ENCODE measurements at places on chromosomes 3 and 15.
A peak's percentile ranks its signal among the peaks of the same experiment; 100 is the strongest.

DNA sequence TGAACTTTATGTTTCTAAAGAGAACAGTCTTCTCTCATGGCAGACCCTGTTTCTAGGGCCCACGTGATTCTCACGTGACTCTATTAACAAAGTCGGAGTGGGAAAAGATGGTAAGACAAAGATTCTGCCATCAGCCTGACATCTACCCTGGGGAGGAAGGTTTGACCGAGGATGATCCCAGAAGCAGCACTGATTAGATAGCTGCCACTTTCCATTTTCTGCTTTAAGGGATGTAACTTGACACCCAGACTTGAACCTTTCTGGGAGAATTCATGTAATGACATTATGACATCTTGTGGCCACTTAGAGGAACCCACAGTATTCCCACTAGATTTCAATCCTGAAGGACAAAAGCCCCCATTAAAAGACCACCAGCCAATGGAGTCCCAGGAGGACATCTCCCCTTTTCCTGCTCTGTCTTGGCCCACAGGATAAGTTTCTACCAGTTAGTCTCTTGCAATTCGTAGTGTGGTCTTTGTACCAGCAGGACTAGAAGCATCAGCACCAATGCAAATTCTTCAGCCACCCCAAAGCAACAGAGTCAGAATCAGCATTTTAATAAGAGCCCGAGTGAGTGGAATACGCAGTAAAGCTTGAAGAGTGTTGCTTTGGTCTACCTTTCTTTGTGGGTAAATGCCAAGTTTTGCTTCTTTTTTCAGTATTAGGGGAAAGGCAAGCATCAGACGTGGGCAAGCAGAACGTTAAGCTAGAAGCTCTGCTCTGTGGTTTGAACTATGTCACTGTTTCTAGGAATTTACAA is 480.5 kb upstream of the PROK2 start:
- DNase-seq: no peak

- DNase-seq: no peak
Observed at GRCh38 chr3:12328132-12328836, 39.4 kb downstream of the PPARG start.

GRCh38 chr3:192883512-192883911 is 34.1 kb downstream of the MB21D2 start:
- no peak for DNase-seq

GRCh38 chr3:139466360-139466759 is 10.0 kb downstream of the RBP2 start:
- DNase-seq: no peak

DNA sequence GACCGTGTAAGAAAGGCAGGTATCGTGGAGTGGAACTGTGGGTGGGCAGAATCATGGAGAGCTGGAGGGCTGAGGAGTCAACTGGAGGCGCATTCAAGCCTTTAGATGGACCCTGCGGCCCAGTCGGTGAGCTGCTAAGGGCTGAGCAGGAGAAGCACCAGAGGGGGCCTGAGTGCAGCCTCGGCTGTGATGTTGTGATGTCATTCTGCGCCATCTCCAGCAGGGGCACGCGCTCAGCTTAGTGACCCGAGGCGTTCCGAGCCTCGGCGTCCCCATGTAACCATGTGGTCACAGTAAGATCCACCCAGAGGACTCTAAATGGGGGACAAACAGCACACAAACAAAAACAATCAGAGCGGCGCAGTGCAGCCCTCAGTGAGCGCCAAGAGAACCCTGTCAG is 76.8 kb downstream of the VGLL4 start:
- DNase-seq: no peak

DNA sequence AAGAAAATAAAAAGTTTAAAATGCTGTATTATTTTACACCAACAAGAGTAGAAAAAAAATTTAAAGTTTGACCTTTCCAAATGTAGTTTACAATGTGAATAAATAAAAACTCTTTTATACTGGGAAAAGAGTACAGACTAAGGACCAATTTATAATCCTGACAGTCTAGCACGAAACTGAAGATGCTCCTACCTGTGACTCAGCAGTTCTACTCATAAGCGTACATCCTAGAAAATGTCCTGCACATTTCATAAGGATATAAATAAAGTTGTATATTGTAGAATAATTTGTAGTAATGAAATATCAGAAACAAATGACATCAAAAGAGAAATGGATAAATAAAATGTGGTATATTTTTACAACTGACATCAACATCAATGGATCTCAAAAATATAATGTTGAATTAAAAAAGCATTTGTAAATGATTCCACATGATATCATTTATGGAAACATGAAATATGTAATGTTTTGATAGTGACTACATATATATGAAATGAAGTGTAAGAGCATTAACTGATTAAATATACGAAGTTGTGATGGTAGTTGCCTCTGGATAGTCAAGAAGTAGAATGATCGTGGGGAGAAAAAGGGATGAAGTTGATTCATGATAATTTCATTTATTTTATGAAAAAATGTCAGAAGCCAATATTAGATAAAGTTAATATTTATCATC is 161.3 kb upstream of the CBLB start:
- no peak for DNase-seq

DNA sequence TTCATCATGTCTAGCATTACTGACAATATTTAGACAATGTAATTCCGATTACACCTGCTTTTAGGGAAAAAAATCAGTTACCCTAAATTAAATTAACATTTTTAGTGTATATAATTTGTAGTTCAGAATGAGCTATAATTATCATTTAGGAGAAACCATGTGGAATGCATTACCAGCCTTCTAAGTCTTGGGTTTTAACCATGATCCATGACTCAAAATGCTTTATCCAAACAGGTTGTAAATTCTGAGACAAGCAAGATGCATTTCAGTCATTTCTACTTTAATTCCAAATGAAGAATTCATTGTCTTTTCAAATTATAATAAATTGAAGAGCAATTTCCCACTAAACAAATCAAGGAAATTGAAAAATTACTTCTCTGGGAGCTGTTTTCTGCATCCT is 243.7 kb upstream of the LRIG1 start:
- DNase-seq: no peak

DNA sequence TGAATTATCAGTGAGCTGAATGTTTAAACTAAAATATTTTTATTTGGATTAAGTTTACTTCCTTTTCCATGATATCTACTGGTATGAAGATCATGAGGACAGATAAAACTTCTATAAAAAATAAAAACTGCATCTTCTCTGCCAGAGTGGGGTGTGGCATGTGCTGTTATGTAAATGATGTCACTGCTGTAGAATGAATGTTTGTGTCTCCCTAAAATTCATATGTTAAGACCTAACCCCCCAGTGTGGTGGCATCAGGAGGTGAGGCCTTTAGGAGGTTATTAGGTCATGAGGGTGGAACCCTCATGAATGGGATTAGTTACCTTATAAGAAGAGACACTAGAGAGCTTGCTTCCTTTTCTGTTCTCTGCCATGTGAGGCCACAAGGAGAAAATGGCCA is 178.7 kb upstream of the DPH6 start:
- no peak for DNase-seq

DNA sequence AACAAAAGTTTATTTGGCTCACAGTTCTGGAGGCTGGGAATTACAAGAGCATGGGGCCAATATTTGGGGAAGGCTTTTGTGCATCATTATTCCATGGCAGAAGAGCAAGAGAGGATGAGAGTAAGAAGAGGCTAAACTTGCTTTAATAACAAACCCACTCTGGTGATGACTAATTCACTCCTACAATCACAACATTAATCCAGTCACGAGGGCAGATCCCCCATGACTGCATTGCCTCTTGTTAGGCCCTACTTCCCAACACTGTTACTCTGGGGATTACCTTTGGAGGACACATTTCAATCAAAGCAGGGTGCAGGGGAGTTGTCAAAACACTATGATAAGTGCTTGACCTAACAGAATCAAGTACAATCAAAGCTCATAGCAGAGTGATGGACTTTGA is 181.7 kb downstream of the BBX start:
- DNase-seq: no peak

DNA sequence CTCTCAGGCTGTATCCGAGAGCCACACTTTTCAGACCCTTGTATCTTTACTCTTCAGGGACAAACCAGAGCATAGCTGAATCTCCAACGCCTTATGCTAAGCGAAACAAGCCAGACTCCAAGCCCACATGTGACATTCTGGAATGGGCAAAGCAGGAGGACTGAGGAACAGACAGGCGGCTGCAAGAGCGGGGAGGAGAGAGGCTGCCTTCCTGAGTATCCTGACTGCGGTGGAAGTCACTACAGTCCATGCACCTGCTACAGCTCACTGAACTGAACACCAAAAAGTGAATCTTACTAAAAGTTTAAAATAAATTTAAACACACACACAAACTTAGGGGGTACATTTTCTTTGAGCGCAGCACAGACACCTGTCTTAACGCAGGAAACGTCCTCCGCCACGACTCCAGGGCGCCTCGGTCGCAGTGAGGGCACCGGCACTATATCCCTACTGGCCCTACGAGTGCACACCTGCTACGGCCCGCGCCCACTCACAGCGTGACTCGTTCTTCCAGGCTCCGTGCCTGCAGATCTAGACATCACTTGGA is 1.4 kb downstream of the CYFIP1 start:
- no peak for DNase-seq

DNA sequence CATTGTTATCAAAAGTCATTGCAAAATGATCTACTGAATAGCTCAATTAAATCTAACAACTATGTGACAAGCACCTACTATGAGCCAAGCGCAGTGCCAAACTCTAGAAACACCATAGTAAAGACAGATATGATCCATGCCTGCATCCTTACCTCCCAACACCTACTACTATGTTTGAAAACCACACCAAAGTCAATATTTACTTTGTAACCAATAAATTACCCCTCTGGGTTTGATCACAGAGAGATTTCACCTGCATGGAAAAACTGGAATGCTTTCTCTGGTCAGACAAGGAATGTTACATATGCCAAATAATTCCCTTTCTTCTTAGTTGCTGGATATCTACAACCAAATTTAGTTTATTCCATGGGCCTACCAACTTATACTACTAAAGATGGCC is 422.2 kb downstream of the FHIT start:
- DNase-seq: no peak

DNA sequence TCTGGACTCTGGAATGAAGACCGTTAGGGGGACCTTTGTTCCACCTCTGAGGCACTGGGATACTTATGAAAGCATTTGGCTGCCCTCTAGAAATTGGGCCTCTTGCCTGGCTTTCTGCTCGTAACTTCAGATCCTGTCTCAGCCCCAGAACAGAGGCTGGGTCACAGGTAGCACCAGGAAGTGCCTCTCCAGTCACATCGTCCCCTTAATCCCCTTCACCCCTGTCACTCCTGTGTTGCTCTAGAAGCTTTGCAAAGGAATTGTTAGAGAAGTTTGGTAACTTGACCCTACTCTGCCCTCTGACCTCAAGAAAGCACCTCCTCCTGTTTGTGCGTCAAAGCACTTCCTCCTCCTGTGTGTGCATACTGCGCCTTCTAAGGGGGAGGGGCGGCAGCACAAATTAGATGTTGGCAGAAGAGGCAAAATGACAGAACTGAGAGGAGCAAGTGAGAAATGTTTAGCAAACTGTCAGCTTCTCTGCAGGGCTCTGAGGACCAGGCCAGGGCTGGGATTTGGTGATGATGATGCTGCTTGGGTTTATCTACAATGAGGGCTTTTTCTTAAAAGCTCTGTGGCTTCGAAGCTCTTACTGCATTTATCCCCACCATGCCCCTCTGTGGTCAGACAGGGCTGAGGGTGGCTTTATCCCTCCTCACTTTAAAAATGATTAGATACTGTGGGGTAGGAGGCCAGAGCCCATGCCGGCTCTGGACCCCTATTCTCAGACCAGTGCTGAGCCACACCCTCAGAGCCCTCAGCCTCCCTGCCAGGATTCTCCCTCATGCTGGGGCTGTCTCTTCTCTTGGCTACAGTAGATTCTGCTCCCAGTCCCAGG is 76.2 kb downstream of the LARS2 start:
- peak; percentile 36 for DNase-seq

- DNase-seq: peak; percentile 96
Observed at GRCh38 chr3:15269091-15269989, 63.0 kb downstream of the SH3BP5 start.

Data from kidney capillary endothelial cell (primary cell).